ENCODE measurements at places on chromosomes 1 and 21. TPM values are rescaled to one million over a fixed set of nuclear protein-coding genes. Genes with fewer than 3 reads are reported as not detected.

UBE2U gene
- total RNA-seq, result not detected

RGSL1 gene
- total RNA-seq, result not detected

GJB4 gene
- total RNA-seq, result not detected

IRF6 gene
- 0.02 TPM for total RNA-seq

PPCS gene
- total RNA-seq, result 8.7 TPM

ANXA9 gene
- 20.6 TPM for total RNA-seq

RGL1 gene
- 5.6 TPM for total RNA-seq

SLAMF8 gene
- total RNA-seq, result 0.48 TPM

SLC5A9 gene
- total RNA-seq, result not detected

ZBED6 gene
- 11.9 TPM for total RNA-seq

ARHGEF19 gene
- total RNA-seq, result 0.50 TPM

EDARADD gene
- not detected for total RNA-seq

AMY1A gene
- total RNA-seq, result not detected

CELA2B gene
- total RNA-seq, result not detected

Measured in A172 (cell line).